ENCODE measurements at places on chromosomes 3 and 15.

DNA sequence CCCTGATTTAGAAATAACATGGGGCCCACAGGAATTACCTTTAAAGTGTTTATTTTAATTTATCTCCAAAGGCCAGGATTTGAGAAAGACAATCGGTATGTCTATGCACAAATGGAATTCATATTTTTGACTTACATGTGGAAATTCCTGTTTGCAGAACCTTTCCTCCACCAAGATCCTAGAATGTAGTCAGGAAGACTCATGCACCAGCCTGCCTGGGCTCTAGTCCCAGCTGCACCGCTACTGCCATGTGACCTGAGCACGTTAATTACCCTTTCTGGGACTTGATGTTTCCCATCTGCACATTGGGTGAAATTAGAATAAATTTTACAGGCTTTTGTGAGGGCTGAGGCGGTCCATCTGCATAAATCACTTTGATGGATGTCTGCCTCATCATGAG is 194.2 kb downstream of the ATP10A start:
- no peak for DNase-seq

DNA sequence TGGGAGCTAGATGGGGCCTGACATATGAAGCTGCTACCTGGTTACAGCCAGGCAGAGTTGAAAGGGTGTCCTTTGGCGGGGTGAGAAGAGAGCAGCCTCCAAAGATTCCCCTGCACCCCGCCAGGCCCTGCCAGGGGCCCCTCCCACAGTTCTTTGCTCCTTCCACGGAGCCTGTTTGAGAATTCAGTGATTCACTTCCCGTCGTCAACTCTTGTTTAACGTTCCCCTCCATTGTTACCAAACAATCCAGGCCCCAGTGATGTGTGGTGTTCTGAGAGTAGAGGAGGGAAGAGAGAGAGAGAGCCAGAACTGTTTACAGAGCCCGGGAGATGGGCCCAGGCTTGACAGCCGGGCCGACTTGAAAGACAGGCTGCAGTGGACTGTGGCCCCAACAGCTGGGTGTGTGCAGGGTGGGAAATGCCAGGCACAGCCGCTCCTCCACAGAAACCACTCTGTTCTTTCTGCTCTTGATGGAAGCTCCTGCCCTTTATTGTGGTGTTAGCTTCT is 81.5 kb downstream of the SMAD3 start:
- DNase-seq: peak; percentile 42

- no peak for DNase-seq
These were observed 230.5 kb upstream of the CHRNA7 start for GRCh38 chr15:31799715-31800321.

DNA sequence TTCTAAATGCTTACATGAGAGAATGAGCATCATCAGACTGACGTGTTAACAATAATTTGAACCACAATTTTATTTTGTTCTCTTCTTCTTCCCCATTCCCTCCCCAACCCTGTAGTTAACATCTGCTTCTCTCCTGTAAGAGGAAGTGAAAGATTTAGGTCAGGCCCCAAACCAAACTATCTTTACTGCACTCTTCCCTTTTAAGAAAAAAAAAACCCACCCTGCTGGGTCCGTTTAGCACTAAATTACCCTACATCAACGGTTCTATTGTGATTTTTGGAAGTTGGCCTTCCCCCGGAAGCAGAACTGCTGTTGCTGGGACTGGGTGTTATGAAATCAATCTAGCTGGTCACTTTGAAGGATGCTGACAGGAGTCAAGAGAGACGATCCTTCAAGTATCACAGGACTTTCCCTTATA is 49.4 kb downstream of the NFKBIZ start:
- no peak for DNase-seq

DNA sequence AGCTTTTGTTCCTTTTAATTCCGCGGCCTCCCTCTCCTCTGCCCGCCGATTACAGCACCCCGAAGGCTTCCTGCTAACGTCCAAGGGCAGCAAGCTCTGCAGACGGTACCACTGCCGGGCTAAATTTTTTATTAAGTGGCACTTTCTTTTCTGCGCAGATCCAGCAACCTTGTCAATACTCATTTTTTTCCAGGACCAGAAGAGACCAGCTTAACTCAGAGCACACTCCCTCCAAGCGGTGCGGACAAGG is 542 bp upstream of the MEIS2 start:
- no peak for DNase-seq

- DNase-seq: no peak
These were observed 88.2 kb downstream of the RBPMS2 start for GRCh38 chr15:64687172-64687571.

DNA sequence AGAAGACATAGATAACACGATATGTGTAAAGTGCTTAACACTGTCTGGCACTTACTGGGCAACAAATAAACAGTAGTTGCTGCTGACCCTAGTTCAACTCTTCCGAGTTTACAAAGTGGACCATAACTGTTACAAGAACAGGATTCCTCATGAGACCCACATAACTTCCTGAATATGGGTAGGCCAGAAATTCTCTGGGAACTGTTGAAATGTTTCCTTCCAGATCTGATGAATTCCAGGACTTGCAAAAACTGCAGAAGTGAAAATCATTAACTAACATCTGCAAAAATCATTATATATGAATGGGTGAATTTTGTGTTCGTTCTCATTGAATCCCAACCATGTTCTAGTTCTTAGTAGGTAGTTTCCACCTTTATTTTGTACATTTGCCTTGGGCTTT is 181.7 kb upstream of the MME start:
- DNase-seq: no peak

DNA sequence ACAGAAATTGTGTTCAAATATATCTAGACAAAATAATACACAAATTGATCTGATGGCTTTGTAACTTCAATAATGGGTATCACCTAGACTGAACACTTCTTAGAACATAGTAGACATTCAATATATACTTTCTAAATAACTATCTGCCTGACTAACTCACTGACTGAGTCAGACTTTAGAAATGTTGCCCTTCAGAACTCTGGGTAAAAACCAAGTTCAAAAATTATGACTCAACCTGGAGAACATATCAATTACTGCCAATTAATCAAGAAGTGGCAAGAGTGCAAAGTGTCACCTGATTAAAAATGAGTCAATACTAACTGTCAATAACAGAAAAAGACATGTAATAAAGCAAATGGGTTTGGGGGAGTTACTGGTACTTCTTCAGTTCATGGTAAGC is 144.6 kb upstream of the TMCO5A start:
- DNase-seq: no peak

GRCh38 chr15:70605606-70606410 is 157.6 kb downstream of the UACA start:
- no peak for DNase-seq

- peak; percentile 66 for DNase-seq
These were observed 36.1 kb upstream of the MYO5C start for GRCh38 chr15:52331490-52332240.

- no peak for DNase-seq
These were observed 235.3 kb upstream of the SETMAR start for GRCh38 chr3:4067893-4068292.

GRCh38 chr3:116770815-116771450 is 61.4 kb downstream of the TUSC7 start:
- DNase-seq: peak; percentile 37

- no peak for DNase-seq
These were observed 84.1 kb downstream of the CHL1 start for GRCh38 chr3:280681-281080.

GRCh38 chr3:182740710-182741109 is 52.6 kb upstream of the ATP11B start:
- DNase-seq: no peak

DNA sequence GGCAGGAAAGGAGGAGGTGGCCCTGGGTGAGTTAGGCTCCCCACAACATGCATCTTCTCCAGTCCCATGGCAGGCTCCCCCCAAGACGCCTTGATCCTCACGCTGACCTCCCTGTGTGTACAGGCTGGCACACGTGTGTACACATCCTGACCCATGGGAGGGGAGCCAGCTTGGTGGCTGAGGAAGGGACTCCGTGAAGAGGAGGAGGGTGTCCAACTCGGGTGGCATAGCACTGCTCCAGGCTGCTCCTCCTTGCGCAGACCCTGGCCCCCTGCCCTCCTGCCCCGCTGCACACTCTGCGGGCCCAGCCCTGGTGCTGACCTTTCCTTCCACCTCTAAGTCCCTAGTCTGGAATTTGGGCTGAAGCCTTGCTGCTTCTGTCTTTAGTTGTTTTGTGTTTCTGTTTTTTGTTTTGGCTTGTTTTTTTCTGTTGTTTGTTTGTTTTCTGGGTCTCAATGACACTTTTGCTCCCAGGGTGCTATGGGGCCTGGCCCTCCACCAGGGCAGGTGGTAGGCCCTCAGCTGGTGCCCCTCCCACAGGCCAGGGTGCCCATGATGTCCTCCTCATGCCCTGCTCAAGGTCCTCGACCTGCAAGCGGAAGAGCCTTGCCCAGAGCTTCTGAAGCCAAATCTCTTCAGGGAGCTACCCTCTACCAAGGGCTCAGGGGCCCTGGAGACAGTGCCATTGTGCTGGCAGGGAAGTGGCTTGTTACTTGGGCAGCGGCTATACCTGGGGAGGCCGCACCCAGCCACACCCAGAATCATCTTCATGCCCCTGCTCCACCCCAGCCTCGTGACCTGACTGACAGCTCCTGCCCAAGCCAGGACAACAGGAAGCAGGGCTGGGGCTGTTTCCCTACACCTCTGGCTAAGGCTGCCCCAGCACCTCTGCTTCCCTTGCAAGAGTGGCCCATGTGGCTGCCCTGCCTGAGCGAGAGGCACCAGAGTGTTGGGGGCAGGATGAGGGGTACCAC is 5.1 kb downstream of the EPHB3 start:
- DNase-seq: no peak

Measured in activated T-cell treated with anti-CD3 and anti-CD28 coated beads, Interleukin-2, amount 50 U/mL, for 72 hours (primary cell).